ENCODE measurements at places on chromosomes 1 and 21.

DNA sequence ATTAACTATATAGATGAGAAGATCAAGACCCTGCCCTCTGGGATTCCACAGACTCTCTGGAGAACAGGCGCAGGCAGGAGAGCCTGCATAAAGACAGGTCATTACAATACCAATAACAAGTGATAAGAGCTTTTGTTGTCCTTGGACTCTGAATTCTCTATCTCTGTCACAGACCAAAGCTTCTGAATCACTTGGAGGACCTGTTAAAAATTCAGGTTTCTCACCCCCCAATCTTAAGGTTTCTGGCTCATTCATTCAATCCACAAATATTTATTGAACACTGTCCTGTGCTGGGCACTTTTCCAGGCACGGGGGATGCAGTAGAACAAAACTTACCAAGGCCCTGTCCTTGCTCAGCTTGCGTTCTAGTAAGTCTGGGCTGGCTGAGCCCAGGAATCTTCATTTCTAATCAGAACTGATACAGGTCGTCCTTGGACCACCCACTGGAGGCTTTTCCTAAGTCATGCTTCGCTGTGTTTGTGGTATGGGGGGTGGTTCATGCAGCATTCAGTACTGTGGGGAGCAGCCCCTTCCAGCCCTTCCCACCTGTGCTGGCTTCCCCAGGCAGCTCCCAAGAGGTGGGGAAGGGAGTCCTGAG is 1.4 kb downstream of the EFNA4 start:
- no peak for DNase-seq

- no peak for DNase-seq
Observed at GRCh38 chr1:39391691-39392679, 99.5 kb upstream of the BMP8A start.

GRCh38 chr1:115255154-115255553 is 82.9 kb downstream of the NGF start:
- no peak for DNase-seq

- DNase-seq: no peak
Observed at GRCh38 chr1:23911921-23912320, 1.2 kb downstream of the CNR2 start.

DNA sequence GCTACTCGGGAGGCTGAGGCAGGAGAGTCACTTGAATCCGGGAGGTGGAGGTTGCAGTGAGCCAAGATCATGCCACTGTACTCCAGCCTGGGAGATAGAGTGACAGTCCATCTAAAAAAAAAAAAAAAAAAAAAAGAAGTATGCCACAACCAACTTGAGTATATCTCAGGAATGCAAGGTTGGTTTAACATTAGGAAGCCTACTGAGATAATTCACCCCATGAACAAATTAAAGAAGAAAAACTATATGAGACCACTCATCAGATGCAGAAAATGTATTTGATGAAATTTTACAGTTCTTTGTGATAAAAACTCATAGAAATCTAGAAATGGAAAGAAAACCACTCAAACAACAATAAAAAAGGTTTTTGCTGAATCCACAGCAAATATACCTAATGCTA is 373.8 kb downstream of the LMO4 start:
- DNase-seq: no peak

GRCh38 chr1:84973498-84974334 is 23.2 kb downstream of the MCOLN2 start:
- no peak for DNase-seq

DNA sequence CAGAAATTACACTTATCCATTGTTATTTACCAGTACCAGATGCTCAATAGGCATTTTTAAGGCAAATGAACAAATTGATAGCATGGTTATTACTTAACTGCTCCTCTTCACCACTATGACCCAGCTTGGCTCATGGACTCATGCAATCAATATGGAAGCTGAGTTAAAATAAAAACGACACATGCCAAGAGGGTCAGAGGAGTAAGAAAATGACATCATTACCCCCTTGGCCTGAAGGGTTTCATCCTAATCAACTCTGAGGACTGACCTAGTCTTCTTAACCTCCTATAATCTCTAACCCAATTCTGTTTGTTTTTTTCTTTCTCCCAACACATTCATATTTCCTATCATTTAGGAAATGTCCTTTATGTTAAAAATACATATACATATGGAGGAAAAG is 41.6 kb downstream of the IRF2BP2 start:
- no peak for DNase-seq

DNA sequence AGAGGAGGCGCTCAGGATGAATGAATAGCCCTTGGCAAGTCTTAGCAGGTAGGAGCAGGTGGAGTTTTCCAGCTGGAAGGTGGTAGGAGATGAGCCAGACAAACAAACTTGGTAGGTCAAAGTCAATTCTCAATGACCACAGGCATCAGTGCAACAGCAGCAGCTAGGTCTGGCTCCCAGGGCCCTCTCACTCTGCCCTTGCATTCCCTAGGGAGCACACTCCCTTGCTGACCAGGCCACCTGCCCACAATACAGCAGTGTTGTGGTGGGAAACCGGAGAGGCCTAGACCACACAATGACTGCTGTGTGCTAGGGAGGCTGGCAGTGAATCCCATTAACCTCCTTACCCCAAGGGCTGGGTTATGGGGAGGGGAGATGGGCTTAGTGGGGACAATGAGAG is 13.0 kb upstream of the PAQR6 start:
- no peak for DNase-seq

DNA sequence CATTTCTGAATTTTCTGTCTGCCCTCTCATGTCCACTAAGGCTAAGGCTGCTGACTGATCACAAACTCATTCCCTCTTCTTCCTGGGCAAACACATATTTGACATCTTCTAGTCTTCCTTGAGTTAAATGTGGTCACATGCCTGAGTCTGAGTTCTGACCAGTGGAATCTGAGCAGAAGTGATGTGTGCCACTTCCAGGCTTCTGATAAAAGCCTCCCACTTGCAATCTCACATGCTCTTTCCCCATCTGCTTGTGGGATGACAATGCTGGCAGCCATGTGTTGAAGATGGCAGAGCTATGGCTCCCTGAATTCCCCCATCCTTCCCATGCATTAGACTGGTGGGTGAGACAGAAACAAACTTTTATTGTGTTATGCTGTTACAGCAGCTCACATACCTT is 149.9 kb upstream of the ZNF648 start:
- DNase-seq: no peak

Data from GDM1 (cell line).